ENCODE measurements at places on chromosomes 16 and 17.
A peak's percentile ranks its signal among the peaks of the same experiment; 100 is the strongest.

- DNase-seq, result no peak
These were observed 24.9 kb downstream of the COPZ2 start for GRCh38 chr17:48012654-48013053.

DNA sequence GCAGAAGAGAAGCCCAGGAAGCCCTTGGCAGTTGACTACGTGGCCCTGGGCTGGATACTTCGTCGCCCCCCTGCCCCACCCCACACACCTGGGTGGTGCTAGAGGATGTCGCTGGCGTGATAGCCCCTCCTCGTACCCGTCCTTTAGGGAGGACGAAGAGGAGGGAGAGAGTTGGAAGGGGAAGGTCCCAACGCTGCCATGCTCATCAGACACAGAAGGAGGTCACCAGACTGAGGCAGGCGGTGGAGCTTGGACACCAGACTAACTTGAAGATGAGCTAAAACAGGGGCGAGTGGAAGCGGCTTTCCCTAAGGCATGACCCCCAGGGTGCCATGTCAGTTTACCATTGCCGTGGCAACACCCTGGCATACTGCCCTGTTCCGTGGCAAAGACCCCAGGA, 11.0 kb downstream of the AIPL1 start:
- DNase-seq, result no peak

DNA sequence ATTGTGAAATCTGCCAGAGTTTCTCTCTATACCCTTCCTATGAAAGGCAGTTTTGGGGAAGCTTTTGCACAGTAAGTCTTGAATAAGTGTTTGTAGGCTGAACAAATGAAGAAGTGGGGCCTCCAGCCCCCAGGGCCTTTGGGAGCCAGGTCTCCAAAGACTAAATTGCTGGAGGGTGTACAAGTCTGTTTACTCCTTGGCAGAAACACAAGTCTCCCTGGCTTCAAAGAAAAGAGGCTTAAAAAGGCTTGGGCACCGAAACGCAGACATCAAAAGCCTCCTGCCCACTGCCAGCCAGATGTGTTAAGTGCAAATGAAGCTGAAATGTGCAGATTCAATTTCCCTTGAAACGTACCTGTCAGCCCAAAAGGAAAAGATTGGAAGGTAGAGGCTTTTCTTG, 146.3 kb downstream of the TMEM132E start:
- no peak for DNase-seq

DNA sequence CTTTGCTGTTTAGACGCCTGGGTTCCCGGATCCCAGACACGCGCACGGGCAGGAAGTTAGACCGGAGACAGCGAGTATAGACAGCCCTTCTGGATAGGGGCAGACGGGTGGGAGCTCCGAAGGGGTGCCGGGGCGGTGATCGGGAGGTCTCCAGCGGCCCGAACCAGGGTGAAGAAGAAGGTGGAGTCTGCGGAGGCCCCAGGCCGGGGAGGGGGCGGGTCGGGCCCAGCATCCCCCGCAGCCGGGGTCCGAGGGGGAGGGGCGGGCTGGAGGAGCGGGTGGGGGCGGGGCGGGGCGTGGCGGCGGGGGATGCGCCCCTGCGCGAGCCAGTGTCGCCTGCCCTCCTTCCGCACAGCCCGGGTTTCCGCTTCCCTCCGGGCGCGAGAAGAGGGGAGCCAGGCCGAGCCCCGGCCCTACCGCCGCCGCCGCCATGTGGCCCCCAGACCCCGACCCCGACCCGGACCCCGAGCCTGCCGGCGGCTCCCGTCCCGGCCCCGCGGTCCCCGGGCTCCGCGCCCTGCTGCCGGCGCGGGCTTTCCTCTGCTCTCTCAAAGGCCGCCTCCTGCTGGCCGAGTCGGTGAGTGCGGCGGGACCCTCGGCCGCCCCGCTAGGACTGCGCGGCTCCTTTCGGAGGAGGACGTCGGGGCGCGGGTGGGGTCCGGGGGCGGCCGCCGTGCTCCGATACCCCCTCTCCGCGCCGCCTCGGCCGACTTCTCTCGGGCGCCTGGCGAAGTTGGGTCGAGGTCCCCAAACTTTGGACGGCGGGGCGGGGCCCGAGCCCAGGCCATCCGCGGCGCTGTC, at the start of gene CMTM3:
TSS of gene CMTM3 (plus strand) at position 329 of the 801 bp plus-strand sequence. CDS start at position 431, 102 bp downstream.
- peak; percentile 81 for DNase-seq

DNA sequence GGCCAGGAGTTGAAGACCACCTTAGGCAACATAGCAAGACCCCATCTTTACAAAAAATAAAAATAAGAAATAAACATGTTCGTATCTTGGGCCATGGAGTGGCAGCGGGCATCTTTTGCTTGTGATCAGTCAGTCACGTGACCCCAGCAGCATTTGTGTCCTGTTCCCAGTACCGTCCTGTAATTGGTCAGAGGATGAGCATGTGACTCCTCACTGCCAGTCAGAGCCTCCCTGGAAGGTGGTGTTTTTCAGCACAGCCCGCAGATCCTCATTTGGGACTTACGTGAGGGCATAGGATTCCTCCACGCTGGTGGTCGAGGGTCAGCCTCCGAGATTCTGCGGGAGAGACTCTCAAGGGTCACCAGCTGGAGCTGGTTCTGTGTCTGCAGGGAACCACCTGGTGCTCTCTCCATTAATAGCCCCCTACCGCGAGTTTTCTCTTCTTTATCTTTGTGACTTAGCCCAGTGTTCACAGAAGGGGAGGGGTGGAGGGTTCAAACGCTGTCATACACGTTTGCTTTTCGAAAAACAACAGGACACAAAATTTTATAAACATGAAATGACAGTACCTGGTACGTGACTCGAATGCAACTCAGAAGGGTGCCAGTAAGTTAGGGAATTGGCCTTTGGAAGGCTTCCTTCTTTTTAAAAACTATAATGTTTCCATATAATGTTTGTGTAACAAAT, 17.2 kb downstream of the MRC2 start:
- no peak for DNase-seq

GRCh38 chr16:7938175-7938574, 605.5 kb downstream of the RBFOX1 start:
- no peak for DNase-seq

- DNase-seq, result no peak
These were observed 4.2 kb downstream of the ZNF843 start for GRCh38 chr16:31438414-31438813.

- no peak for DNase-seq
These were observed 8.5 kb downstream of the ALDH3A2 start for GRCh38 chr17:19656851-19657581.

DNA sequence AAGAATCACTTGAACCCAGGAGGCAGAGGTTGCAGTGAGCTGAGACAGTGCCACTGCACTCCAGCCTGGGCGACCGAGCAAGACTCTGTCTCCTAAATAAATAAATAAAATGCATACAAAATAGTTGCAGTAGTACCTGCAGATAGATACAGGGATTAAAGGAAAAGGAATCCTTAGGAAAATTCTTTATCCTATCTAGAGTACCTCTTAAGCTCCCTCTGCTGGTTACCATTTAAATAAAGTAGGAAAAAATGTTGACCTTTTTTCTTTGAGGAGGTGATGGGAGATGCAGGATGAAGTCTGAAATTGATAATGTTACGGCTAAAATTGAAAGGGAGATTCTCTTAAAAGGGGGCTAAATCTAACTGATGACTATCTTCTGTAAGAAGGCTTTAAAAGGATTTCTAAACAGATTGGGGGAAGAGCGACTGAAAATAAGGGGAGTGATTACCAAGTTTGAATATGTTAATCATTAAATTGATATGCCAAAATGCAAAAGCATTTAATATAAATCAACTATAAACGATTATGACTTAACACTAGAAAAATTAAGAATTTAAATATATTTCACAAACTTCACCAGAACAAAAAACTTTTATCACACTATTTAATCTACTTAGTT, 29.4 kb downstream of the C16orf87 start:
- DNase-seq, result no peak

- no peak for DNase-seq
These were observed 77.6 kb upstream of the AMZ2 start for GRCh38 chr17:68170246-68170645.

- DNase-seq, result peak; percentile 18
These were observed 2.2 kb downstream of the PITPNC1 start for GRCh38 chr17:67379251-67379630.

- no peak for DNase-seq
These were observed 77.2 kb downstream of the RTN4RL1 start for GRCh38 chr17:1947743-1948516.

- DNase-seq, result no peak
These were observed 262.0 kb downstream of the CPPED1 start for GRCh38 chr16:12541672-12542071.

DNA sequence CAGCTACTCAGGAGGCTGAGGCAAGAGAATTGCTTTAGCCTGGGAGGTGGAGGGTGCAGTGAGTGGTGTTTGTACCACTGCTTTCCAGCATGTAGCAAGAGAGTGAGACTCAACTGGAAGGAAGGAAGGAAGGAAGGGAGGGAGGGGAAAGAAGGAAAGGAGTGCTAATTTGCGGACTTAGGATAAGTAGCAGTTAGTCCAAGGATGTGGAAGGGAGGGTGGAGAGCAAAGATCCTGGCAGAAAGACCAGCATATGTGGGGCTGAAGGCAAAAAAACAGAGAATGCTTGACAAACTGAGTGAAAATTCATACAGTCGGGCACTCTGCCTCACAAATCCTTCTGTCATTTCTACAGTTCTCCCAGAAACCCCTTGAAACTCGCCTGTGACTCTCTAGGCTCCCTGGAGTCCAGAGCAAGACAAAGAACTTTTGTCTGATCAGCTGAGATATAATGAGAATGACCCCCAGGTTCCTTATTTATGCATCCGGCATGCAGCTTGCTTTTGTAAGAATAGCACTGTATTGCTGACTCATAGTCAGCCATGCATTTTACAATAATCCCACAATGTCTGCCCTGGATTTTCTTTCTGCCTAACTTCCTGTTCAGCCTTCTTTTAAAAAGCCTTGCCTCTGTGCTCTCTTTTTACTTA, 31.5 kb downstream of the CDK5RAP3 start:
- DNase-seq, result no peak

GRCh38 chr17:81153340-81153803, 11.9 kb upstream of the PVALEF start:
- DNase-seq, result no peak

DNA sequence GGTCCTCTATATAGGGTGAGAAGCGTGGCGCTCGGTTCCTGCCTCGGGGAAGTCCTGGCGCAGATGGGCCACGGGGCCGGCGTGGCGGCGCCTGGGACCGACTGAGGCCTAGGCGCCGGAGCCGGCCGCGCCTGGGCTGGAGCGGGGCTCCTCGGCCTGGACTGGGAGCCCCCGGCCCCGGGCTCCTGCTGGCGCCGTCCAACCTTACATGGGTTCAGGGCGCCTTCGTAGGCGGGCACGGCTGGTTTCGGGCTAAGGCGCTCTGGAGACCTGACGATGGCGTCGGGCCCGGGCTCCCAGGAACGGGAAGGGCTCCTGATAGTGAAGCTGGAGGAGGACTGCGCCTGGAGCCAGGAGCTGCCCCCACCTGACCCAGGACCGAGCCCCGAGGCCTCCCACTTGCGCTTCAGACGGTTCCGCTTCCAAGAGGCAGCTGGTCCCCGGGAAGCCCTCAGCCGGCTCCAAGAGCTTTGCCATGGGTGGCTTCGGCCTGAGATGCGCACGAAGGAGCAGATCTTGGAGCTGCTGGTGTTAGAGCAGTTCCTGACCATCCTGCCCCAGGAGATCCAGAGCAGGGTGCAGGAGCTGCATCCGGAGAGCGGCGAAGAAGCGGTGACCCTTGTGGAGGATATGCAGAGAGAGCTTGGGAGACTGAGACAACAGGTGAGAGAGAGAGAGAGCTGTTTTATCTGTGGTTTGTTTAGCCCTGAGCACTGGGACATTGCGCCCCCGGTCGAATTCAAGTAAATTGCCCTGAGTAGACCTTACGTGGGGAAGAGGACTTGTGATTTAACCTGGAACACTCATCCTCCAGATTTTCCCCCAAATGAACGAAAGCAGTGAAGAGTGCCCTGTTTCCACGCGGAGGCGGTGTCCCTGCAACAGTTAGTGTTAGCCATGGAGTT, 504 bp downstream of the ZNF263 start:
- DNase-seq, result no peak

GRCh38 chr17:17351356-17351891, 48.3 kb downstream of the NT5M start:
- DNase-seq, result no peak

- no peak for DNase-seq
These were observed 1.0 kb downstream of the TACO1 start for GRCh38 chr17:63601439-63602371.

- DNase-seq, result no peak
These were observed 16.4 kb upstream of the CUEDC1 start for GRCh38 chr17:57971572-57971971.

- no peak for DNase-seq
These were observed 22.9 kb downstream of the CDK12 start for GRCh38 chr17:39484178-39484577.

- DNase-seq, result no peak
These were observed 46.2 kb downstream of the SMPD3 start for GRCh38 chr16:68401871-68402747.

DNA sequence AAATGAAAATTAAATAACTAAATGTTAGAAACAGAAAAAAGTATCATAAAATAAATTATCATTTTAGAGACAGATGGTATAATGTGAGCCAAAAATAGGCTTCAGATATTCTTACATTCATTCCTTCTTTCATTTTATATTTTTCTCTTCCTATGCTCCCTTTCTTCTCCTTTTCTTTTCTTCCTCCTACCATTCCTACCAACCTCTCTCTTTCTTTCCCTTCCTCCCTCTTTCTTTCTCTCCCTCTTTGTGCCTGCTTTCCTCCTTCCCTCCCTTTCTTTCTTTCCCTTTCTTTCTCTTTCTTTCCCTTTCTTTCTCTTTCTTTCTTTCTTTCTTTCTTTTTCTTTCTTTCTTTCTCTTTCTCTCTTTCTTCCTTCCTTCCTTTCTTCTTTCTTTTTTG, 275.6 kb upstream of the ELAC2 start:
- DNase-seq, result no peak

GRCh38 chr16:64507240-64508024, 614.4 kb downstream of the CDH11 start:
- no peak for DNase-seq

DNA sequence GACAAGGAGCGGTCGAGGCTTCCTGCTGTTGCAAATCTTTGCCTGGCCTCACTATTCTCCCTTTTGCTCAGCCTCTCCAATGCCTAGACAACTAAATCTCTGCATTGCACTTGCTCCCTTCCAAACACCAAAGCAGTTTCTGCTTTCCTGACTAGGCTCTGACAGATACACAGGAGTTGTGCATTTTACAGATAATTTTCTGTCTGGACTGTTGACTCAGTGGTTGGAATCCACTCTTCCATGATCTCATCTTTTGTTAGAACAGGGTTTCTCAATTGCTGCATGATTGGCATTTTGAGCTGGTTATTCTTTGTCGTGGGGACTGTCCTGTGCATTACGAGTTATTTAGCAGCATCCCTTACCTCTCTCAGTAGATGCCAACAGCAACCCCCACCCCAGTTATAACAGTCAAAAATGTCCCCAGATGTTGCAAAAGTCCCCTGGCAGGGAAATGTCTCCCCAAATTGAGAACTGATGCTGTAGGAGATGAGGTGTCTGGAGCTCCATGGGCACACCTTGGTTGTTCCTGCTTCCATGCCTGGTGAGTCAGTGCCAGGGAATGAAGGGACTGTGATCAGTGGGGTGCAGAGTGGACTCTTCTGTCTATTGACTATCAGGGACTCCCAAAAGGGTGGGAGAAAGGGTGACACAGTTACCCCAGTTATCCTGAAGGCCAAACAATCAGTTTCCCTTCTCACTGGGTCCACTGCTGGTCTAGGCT, 557.4 kb upstream of the PSMD7 start:
- DNase-seq, result no peak

- no peak for DNase-seq
These were observed 71.7 kb downstream of the DYNLRB2 start for GRCh38 chr16:80612461-80613017.
